ENCODE measurements at places on chromosomes 1 and 21.

- DNase-seq, result no peak
Observed at GRCh38 chr1:115112496-115113375, 23.4 kb upstream of the TSPAN2 start.

GRCh38 chr1:214106375-214106774, 118.6 kb downstream of the PROX1 start:
- no peak for DNase-seq

DNA sequence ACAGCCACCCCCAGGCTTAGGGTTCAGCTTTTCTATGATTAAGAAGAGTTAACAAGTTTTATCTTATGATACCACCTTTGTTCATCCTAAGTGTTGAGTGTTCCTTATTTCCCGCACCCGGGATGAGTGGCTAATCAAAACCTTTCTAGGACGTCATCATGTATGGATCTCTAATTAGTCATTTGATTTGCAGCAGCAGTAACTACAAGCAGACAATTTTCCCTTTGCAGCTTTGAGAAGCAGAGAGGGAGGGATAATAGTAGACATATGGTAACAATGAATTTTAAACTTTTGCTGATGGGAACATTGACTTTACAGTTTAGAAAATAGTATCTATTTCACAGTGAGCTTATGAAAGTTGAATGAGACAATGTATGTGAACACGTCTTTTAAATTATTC, 30.8 kb upstream of the SLC35F3 start:
- DNase-seq, result no peak

- DNase-seq, result no peak
Observed at GRCh38 chr1:17040135-17040534, 13.7 kb downstream of the SDHB start.

GRCh38 chr21:28752131-28752530, 240.5 kb downstream of the LTN1 start:
- DNase-seq, result peak; percentile 36

DNA sequence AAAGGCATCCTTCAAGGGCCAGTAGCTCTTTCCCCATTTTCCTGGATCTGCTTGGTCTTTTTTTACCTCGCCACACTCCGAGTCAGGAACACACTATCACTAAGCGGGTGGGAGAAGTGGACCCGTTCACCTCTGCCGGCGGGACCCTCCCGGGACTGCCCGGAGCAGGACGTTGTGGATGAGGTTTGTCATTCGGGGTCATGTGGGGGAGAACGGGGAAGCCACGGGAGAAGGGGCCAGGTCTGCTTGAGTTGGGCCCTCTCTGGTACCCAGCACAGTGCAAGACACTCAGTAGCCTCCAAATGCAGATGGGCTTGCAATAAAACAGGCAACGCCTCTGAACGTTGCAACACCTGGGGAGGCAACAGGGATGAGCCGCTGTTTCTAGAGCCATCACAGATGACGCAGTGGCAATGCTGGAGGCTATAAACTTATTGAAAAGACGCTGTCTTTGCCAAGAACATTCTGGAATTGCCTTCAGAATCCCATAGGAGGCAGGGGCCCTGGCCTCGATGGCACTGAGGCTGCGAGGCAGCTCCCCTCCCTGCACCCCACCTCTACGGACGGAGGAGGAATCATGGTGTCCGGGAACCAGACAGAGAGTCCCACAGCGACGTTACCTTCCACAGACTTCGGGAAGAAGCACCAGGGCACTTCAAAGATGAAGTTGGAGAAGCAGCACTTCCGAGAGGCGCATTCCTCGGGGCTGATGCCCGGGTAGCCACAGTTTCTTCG, 3.8 kb downstream of the TFF2 start:
- DNase-seq, result no peak

- DNase-seq, result no peak
Observed at GRCh38 chr1:102593276-102593675, 515.0 kb downstream of the COL11A1 start.

DNA sequence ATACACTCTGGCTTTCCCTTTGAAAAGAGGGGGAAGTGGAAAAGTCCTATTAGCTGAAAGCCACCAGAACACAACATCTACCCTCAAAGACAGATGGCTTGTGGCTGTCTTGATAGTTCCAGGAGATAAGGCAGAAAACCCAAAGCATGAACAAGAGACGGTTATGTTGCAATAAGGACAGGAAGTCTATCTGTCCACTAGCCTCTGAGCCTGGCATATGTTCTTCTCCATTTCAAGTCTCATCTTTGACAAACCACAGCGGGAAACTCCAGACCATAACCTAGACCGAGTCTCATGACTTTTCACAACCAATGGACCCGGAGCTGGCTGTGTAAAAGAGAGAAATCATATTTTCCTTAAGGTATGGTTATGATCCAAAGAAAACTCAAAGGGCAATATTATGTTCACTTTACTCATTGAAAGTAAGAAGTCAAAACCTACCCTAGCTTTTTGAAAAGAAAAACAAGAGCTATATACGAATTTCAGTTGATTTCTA, 33.8 kb downstream of the DUSP10 start:
- no peak for DNase-seq

DNA sequence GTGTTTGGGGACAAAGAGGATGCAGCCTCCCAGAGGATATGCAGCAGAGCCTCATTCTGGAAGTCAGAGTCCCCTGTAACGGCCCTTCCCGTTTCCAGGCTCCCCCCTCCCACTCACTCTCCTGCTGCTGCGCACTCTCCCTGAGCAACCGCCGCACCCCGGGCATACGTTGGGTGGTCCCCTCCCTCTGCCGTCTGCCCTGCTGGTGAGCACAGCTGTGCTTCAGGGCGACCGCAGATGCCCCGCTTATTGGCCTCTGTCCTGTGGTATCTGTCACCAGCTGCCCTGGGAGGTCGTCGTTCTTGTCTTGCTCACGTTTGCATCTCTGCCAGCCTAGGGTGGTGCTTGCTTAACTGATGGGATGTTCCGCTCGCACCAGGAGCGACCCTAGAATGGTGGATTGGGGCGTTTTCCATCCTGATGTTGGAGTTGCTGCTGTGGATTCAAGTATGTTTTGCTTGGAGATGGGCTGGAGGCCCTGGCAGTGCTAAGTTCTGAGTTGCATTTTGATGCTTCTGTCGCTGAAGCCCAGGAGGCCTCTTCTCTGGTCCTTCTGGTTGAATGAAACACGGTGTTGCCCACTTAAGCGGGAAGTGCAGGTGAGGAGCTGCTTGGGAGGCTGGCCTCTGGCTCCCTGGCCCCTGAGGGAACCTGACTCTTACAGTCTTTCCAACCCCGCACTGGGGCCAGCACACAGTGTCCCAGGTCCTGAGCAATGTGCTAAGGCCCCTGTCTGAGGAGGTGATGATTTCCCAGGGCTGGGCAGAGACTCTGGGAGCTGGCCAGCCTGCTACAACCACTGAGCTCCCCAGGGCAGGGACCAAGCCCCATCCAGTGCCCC, 3.2 kb downstream of the TMEM201 start:
- DNase-seq, result no peak

- DNase-seq, result peak; percentile 59
Observed at GRCh38 chr1:21270086-21270689, 20.1 kb downstream of the ECE1 start.

DNA sequence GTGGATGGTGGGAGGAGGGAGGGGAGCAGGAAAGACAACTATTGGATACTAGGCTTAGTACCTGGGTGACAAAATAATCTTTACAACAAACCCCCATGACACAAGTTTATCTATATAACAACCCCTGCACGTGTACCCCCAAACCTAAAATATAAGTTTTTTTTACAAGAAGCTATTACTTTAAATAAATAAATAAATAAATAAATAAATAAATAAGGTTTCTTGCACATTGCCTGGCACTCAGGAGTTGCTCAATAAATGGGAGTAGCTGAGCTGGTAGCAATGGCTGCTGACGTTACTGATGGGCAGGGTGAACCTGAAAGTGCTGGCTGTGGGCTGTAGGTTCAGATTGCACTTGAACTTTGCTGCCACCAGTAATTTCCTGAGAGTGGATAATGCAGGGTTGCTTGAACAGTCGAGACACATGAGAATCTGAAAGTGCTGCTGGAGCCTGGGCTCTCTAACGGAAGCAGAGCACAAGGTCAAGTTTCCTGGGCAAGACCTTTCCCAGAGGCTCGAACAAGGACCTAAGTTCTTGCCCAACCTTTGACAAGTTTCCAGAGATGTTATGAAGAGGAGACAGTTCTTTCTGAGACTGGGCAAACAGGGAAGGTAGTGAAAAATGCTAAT, 14.8 kb upstream of the KCNE2 start:
- no peak for DNase-seq

- no peak for DNase-seq
Observed at GRCh38 chr1:190452272-190452848, 25.3 kb downstream of the BRINP3 start.

GRCh38 chr1:11453742-11454491, 25.0 kb upstream of the DISP3 start:
- no peak for DNase-seq

- no peak for DNase-seq
Observed at GRCh38 chr1:79847700-79848099, 841.2 kb upstream of the ADGRL4 start.

- no peak for DNase-seq
Observed at GRCh38 chr1:228405200-228405978, 1.2 kb downstream of the TRIM11 start.

- no peak for DNase-seq
Observed at GRCh38 chr1:55708781-55709180, 493.6 kb upstream of the USP24 start.

- DNase-seq, result no peak
Observed at GRCh38 chr1:225944951-225945350, 3.9 kb upstream of the LEFTY2 start.

All from COLO829 (cell line).